Right renal cortex interstitium (tissue), 3 donors: ENCODE measurements at places on chromosomes 2 and 18. TPM values are rescaled to one million over a fixed set of nuclear protein-coding genes. Genes with fewer than 3 reads are reported as not detected.

The BOLL gene
- polyA plus RNA-seq: 0.08 TPM

The SP5 gene
- polyA plus RNA-seq: 0.38 TPM

The LRRC30 gene
- 0.40 TPM for polyA plus RNA-seq

The FIGN gene
- polyA plus RNA-seq: 9.5 TPM

The HS1BP3 gene
- 20.2 TPM for polyA plus RNA-seq

The PRKAG3 gene
- polyA plus RNA-seq: 0.07 TPM

The STARD6 gene
- polyA plus RNA-seq: 0.25 TPM

The C2orf72 gene
- polyA plus RNA-seq: 3.1 TPM

DNA sequence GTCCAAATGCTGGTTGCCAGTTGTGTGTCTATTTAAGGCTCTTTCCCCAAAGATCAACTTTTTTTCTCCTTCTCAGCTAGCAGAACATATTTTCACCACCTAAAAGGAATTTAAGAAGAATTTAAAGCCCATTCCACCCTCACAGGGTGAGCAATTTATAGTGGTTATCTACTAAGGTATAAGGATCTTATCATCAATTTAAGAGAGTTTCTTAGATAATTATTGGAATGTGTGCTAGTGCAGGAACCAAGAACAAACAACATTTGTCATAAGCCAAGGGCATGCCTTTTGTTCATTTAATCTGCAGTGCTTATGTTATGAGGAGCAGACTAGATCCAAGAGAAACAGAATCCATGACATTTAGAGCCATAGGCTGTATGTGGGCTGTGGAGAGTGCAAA is 37.2 kb downstream of the NLRC4 start:
- DNase-seq: no peak

DNA sequence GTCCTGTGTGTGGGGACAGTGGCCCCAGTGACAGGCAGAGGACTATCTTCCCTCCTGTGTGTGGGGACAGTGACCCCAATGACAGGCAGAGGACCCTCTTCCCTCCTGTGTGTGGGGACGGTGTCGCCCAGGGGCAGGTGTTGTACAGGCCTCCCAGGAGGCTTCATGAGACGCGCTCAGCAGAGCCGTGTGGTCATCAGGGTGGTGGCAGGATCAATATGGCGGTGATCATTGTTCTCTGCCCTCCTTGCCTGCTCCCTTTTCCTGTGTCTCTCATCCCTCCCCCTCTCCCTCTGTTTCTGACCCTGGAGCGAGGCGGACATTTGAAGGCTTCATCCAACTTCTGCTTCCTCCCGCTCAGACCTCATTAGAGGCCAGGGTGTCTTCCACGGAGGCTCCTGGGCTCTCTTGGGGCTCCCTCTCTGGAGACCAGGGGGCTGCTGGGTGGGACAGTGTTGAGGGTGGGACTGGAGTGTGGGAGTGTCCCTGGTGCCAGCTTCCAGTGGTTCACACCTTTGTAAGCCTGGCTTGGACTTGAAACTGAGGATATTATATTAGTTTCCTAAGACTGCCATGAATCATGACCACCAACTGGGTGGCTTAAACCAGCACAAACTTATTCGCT is 59.5 kb downstream of the ACKR3 start:
- DNase-seq: no peak

GRCh38 chr2:23131066-23131575 is 253.9 kb upstream of the KLHL29 start:
- no peak for DNase-seq

GRCh38 chr2:24791452-24791851 is 1.7 kb downstream of the PTRHD1 start:
- DNase-seq: no peak

DNA sequence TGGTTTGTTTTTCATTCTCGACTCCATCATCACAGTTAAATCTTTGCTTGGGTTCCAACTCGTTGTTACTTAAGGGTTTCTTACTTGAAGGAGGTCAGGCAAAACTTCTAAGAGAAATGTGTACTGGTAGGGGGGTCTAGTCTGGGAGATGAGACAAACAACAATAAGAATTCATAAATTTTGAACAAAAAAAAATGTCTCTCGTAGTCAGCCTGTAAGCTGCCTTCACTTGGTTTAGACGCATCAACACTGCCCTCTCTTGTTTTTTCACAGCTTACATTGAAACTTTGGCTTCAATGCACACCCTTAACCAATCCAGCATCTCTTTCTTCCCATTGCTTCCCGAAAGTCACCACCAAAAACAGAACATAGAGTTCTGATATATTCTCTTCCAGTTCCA is 576.4 kb upstream of the PIK3C3 start:
- DNase-seq: no peak
